ENCODE measurements at places on chromosomes 5 and 9.

GRCh38 chr5:35117967-35118366 lies 70.2 kb upstream of the AGXT2 start:
- no peak for DNase-seq

- no peak for DNase-seq
Measured at GRCh38 chr5:136285096-136285855, 80.1 kb downstream of the TRPC7 start.

- DNase-seq = no peak
Measured at GRCh38 chr5:147474140-147474539, 35.7 kb downstream of the DPYSL3 start.

GRCh38 chr5:143807401-143807800 lies 4.6 kb upstream of the HMHB1 start:
- no peak for DNase-seq
